ENCODE measurements at places on chromosomes 7 and 10. TPM values are rescaled to one million over a fixed set of nuclear protein-coding genes. Genes with fewer than 3 reads are reported as not detected.

GRCh38 chr10:122422266-122422989 lies 32.0 kb upstream of the ARMS2 start:
- no peak for DNase-seq

DNA sequence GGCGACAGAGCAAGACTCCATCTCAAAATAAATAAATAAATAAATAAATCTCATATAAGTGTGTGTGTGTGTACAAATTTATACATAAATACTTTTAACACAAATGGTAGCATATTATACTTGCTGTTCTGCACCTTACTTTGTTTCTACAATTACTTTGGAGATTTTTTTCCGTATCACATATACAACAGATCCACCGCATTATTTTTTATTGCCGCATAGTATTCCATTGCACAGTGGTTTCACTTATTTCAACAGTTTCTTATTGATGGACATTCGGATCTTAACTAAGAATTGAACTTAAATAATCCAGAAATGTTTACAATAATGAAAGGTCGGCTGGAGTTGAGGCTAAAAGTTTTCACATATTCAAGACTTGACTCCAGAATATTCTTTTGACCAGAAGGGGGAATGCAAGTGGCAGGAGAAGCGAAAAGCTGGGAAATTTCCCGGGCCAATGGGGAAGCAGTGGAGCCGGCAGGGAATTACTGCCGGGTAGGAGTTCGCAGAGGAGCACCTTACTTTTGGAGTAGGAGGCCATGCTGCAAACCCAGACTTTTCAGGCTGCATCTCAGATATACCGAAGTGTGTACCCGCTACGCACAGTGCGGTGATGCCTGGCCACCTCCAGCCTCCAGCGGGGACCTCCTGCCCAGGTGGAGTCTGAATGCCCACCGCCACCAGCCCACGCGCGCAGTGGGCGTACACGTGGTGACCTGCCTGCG lies 415 bp upstream of the CNNM1 start:
- DNase-seq: no peak

- peak; percentile 46 for DNase-seq
Observed at GRCh38 chr7:46220066-46220630, 299.1 kb upstream of the IGFBP3 start.

- no peak for DNase-seq
Observed at GRCh38 chr10:7520507-7521485, 110.0 kb upstream of the SFMBT2 start.

DNA sequence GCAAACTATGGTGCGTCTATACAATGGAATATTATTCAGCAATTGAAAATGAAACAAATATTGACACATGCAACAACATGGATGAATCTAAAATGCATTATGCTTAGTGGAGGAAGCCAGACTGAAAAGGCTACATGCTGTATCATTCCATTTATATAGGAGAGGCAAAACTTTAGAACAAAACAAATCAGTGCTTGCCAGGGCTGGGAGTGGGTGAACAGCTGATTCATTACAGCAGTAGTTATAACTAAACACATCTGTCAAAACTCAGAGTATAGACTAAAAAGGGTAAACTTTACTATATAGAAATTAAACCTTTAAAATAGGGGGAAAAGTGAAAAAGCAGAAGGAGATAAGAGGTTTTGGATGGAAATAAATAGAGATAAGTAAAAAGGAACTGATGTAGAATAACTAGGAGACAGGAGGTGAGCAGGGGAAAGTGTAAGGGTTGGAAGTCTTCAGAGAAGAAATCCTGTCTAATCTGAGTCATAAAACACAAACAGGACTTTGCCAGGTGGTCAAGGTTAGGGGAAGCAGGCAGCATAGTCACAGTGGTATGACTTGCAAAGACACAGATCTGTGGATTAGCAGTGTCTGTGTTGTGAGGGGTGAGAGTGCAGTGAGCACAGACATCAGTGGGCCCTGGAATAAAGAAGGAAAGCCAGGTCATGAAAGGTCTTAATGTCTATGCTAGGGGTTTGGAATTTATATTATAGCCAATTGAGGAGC lies 349.8 kb downstream of the PHTF2 start:
- DNase-seq: no peak

GRCh38 chr7:18770822-18771221 lies 275.3 kb downstream of the HDAC9 start:
- DNase-seq: no peak

DNA sequence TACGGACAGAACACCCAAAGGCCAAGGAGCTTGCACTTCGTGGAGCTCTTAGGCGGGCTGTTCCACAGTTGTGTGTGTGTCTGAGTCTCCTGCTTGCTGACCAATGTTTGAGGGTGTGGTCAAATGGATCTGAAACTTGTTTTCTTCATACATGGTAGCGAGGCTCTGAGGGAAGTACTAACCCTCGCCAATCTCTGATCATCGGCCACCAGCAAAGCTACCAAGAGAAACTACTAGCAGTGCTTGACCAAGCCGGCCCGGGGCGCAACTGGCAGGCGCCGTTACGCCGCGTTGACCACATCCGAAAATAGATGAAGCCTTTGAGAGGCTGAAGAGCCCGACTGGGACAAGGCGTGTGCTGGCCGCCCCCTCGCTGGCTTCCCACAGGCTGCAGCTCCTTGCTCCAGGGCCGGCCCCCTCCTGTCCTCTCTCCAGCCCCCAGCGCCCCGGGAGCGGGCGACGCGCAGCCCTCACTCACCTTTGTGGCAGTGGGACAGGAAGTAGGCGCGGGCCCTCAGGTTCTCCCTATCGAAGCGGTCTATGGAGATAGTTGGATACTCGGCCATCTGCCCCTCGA lies 384 bp downstream of the DCLRE1C start:
- no peak for DNase-seq

GRCh38 chr7:134651991-134652390 lies 5.3 kb downstream of the BPGM start:
- no peak for DNase-seq

DNA sequence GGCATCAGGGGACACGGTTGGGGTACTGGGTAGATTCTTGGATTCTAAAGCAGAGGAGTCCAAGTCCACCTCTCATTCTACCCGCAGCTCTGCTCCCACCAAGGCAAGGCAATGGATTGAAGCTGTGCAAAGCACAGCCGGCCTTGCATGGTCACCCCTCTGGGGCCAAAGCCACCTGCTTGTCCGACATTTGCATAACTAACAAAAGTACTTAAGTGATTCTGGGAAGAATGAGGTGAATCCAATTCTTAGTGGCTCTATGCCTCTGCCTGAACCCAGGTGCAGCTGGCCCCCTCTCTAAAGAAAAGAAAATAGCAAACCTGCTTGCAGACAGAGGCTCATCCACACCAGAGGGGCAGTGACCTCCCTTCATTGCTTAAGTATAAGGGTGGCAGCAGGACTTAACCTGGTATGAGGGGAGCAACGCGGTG lies 10.7 kb upstream of the COBL start:
- no peak for DNase-seq

GRCh38 chr10:128780156-128780761 lies 654.0 kb upstream of the MKI67 start:
- DNase-seq: no peak

The AGBL3 gene
- total RNA-seq: 1.7 TPM

- DNase-seq: no peak
Observed at GRCh38 chr7:155610633-155611193, 33.7 kb upstream of the RBM33 start.

- DNase-seq: peak; percentile 96
Observed at GRCh38 chr10:44801383-44802327, 109.5 kb upstream of the TMEM72 start.

All from epithelial cell of proximal tubule (primary cell).